ENCODE measurements at places on chromosomes 12 and 14.

DNA sequence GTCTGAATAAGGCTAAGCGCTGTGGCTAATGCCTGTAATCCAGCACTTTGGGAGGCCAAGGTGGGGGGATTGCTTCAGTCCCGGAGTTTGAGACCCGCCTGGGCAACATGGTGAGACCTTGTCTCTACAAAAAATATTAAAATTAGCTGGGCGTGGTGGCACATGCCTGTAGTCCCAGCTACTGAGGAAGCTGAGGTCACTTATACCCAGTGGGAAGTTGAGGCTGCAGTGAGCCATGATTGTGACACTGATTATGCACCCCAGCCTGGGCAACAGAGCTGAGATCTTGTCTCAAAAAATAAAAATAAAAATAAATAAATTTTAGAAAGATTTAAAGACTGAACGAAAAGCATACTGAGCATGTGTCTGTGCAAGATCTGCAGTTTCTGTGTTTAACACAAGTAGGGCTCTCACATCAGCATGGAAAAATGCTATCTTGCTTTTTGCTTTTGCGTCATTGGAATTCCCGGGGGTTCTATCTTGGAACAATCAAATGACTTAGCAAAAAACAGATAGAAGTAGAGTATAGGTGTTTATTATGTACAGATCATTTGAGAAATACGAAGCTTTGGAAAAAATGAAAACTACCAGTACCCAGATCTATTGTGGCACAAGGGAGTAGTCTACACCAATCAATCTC, 161.9 kb downstream of the CAPZA3 start:
- DNase-seq, result no peak

DNA sequence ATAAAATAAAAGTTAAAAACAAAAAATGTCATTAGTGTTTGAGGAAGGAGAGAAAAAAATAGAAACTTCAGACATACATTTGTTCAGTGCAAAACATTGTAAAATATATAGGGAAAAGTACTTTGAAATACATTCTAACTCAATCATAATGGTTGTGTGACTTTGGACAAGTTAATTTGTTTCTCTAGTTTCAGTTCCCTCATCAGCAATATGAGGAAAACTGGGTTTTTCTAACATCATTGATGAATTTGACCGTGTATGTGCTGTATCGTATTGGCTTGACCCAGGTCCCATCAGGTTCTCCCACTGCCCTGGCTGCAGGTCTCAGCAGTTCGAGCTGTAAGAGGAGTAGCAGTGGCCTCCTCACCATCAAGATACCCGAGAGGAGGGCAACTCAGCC, 173.9 kb upstream of the ATF7IP start:
- DNase-seq, result no peak

DNA sequence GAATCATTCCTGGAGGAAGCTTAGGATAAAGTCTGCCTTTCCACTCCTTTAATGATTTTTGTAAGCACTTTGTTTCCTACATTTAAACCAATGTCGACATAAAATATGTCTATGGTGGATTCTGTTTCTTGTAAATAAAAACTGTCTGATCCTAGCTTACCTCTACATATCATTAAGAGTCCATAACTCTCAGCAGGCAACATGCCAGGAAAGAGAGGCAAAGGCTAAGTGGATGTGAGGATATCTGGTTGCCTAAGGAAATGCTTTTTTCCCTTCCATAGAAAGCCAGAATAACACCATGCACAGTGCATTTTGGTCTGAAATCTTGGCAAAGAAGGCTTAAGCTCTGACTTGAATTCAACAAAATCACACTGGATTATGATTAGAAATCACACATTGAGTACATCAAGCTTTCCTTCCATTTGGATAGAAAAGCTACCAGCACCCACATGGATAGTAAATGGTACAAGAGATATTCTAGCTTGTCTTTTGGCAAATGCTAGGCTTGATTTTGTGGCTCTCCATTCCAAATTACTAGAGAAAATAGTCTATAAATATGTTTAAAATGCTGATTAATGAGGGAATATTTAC, 57.0 kb upstream of the CNTN1 start:
- DNase-seq, result no peak

GRCh38 chr12:2265461-2266167, 212.8 kb downstream of the CACNA1C start:
- no peak for DNase-seq

- DNase-seq, result no peak
Measured at GRCh38 chr12:98374007-98374406, 141.4 kb upstream of the TMPO start.

DNA sequence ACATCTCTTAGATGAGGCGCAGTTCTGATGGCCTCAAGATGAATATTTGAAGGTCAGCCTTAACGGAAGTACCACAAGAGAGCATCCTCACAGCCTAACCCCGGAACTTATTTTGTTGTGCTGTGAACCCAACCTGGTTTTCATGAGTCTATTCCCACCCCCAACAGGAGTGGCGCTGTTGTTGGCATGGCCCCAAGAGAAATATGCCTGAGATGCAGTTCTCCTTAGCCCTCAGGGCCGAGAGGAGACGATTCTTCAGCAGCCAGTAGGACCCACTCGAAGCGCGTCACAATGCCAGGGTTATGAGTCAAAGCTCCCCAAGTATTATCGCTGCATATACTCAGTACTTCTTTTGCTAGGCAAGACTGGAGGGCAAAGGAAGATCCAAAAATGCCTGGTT, 24.5 kb upstream of the BCL11B start:
- no peak for DNase-seq

DNA sequence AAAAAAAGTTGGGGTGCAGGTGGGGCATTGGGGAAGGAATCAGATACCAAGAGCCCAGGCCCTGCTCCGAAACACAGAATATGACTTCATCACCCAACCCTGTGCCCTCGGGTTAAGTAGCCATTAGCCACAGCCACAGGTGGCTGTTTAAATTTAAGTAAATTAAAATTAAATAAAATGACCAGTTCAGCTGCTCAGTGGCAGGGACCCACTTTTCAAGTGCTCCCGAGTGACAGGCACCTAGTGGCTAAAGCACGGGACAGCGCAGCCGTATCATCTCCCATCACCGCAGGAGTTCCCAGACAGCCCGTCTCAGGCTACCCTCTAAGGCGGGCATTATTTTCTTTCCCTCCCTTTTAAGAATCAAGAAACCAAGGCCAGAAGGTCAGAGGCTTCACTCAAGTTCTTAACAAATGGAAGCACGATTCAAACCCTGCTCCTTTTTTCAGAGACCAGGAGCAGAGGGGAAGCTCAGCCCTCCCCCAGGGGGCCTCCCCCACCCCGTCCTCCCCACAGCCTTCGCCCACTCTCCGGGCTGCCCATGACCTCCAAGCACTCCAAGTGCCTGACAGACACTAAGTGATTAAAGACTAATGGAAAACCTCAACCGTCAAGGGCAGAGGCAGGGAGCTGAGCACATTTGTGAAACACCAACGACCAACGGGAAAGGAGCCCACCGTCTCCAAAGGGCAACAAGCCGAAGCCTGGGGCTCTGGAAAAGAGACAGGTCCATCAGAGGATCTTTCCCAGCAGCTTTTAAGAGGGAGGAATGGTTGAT, 5.2 kb downstream of the NCOR2 start:
- DNase-seq, result no peak

DNA sequence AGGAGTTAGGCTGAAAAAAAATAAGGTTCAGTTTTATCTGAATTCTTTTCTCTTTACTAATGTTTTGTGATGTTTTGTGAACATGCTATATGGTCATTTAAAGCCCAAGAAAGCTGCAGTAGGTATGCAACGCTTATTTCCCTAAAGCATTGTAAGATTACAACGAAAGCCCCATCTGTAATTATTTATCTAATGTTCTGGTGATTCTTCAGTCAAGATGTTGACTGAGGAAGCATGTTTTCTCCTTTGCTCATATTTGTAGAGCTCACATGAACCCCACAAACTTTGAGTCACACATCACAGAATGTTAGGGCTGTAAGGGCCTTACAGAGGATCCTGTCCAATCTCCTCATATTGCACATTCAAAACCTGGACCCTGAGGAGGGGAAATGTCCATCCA, 3.2 kb upstream of the TUBA1C start:
- DNase-seq, result no peak

GRCh38 chr14:37606678-37607077, 11.2 kb downstream of the TTC6 start:
- DNase-seq, result no peak

- DNase-seq, result no peak
Measured at GRCh38 chr14:101226265-101226602, 322.7 kb upstream of the RTL1 start.

DNA sequence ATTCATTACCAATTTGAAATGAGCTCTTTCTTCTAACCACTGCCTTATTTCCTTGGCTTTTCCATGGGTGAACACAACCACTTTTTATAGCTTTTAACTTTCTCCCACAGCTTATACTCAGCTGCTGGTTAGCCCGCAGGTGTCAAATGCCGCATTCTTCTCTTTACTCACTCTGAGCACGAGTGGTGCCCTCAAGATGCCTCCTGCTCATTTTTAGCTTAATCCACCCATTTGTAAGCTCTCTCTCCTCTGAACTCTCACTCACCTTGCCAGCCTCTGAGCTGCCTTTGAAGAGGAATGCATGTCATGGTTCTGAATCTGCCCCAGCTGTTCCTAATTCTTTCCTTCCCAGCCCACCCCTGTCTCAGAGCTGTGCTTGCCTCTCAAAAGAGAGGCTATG, 449.4 kb upstream of the PRICKLE1 start:
- DNase-seq, result no peak

DNA sequence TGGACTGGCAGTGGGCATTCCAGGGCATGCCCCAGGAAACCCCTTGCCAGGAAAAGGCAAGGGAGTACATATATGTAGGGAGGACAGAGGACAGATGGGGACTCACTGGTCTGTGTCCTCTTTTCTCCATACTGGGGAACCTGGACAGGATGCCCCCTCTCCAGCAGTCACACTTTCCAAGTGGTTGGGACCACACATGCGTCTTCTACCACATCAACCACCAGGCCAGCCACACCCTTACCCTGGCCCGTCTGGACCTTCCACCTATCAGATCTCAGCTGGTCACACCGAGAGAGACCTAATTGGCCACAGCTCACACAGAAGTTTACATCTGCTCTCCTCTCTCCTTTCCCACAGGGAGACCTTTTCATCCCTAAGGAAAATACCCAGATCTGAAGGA, 8.3 kb downstream of the ANKRD33 start:
- no peak for DNase-seq

GRCh38 chr12:52360106-52360662, 7.1 kb downstream of the KRT85 start:
- DNase-seq, result no peak

DNA sequence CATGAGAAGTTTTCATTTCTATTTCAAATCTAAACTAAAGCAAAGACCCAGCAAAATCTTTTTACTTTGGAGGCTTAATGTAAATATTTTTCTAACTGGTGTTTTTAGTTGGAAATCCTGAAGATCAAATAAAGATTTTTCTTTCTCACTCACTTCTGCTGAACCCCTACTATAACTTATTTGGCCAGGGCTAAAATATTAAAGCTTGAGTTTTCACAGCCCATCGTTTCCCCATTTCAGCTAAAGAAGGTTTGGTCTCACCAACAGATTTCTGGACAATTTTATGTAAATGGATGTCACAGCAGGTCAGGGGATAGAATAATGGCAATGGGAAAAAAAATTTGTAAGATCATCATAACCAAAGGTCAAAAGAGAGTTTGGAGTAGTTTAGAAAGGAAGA, 92.7 kb upstream of the DCN start:
- no peak for DNase-seq

DNA sequence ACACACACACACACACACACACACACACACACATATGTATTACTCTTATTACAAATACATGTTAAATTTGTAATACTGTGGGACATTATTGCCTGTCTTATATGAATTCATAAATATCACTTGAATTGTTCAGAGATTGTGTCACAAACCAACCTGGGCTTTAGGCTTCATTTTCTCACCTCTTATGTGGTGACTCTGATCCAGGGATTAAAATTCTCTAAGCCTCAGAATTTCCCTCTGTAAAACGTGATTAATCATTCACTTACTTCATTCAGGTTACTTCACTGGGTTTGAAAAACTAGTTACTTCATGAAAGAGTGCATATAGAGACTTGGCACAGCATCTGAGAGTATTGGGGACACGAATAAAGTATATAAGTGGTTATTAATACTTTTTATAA, 240.3 kb upstream of the PDZRN4 start:
- DNase-seq, result no peak

DNA sequence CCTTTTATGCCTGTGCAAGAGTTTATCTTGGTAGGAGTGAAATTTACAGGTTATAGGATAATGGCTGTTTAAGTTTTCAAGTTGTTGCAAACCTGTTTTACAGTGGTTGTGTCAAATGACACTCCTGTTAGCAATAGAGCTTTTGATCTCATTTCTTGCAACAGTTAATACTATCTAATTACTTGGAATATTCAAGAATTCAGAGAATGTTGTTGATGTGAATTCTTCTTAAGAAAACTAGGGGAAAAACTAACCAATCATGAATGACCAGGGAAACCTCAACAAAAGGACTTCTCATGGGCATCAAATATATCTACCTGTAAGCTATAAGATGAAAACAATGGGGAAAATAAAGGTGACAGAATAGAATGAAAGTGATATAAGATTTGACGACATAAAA, 85.0 kb downstream of the IPO8 start:
- DNase-seq, result no peak

DNA sequence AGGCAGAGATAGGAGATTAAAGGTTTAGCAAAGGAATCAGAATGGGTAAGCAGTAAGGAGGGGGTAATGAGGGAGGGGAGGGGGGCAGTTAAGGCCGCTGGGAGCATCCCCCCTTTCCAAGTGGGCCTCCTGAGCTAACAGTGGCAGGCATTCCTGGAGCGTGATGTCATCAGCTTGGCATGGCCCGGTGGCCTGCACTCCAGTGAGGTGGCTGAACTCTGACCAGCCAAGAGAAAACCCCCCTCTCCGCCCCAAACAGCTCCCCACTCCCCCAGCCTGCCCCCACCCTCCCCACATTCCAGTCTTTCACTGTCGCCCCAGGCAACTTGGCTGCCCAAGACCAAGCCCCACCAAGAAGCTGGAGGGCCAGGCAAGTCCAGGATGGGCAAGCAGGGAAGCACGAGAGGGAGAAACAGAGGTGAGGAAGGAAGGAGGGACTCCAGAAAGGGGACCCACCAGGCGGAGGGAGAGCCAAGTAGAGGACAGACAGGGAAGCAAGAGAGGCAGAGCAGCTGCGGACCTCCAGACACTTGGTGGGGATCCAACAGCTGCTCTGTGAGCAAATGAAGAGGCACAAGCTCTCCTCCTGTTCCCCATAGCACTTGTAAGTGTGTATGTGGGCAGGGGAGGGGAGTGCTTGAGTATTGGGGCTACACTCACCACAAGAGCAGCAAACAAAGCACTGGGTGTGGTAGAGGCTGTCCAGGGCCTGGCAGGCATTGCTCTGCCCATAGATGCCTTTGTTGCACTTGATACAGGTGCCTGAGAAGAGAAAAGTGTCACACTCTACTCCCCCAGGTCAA, 4.5 kb downstream of the AJUBA start:
- no peak for DNase-seq

DNA sequence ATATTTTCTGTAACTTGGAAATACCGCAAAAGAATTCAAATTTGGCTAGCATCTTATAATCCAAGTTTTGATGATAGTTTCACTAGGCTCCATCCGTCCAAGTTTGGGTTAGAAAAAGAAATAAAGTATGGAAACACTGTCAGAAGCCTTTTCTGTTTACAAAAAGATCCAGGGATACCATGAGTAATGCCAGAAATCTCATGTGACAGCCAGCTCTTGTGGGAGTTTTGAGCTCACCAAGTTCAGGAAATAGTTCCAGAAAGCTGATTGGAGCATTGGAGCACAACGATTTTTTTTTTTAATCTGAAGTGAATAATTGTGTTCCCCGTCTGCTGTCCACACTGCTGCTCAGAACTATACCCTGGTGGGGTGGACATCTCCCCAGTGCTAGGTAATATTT, 229.7 kb upstream of the NPAS3 start:
- DNase-seq, result no peak

Measured in stimulated activated CD8-positive, alpha-beta memory T cell treated with anti-CD3 and anti-CD28 coated beads, Interleukin-4, amount 100 ng/mL, for 1 hour (primary cell).